ENCODE measurements at places on chromosomes 16 and 17.

DNA sequence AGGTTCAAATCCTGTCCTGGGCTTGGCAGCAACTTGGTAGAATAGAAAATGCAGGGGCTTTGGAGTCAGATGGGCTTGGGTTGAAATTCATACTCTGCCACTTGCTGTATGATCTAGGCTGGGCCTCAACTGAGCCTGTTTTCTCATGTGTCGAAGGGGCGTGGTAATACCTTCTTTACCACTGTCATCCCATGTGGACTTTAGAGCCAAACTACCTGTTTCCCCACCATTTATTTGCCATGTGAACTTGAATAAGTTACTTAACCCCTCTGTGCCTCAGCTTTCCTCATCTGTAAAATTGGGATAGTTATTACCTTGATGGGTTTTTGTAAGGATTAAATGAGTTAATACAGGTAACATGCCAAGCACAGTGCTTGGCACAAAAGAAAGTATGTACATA is 106.0 kb downstream of the COPRS start:
- DNase-seq: no peak

GRCh38 chr16:11675561-11676511 is 7.6 kb downstream of the SNN start:
- DNase-seq: no peak

- DNase-seq: peak; percentile 43
Measured at GRCh38 chr17:67689534-67690177, 28.1 kb upstream of the NOL11 start.

DNA sequence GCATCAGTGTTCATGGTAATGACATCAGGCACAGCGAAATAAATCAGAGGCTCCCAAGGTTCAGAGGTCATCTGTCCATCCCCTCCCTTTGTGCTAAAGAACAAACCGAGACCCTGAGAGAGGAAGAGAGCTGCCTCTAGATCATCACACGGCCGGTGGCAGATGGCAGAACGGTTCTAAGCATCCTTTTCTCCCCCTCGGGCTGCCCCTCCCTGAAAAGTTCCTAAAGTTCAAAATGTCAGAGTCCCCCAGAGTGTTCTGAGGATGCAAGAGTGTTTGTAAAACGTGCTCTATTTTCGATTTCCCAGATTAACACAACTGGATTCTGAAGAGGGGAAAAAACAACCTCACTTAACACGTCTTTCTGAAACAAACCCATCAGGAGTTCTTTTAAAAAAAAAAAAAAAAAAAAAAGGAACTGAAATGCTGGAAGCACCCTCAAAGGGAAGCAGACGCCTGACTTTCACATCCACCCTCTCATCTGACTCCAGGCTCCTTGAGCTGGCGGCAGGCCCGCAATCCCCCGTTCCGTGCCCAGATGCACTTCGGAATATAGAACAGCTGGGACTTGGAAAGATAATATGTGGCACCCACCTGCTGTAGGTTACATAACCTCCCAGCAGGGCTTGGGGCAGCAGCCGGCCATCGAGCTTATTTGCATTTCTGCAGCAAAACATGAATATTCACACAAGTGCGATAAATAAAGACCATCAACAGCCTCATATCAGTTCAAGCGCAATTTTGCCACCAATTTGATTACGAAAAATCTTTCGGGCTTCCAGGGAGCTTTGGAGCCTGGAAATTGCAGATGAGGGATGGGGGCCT is 115.5 kb upstream of the SMURF2 start:
- no peak for DNase-seq

- DNase-seq: no peak
Measured at GRCh38 chr17:19630661-19631060, 17.9 kb upstream of the ALDH3A2 start.

DNA sequence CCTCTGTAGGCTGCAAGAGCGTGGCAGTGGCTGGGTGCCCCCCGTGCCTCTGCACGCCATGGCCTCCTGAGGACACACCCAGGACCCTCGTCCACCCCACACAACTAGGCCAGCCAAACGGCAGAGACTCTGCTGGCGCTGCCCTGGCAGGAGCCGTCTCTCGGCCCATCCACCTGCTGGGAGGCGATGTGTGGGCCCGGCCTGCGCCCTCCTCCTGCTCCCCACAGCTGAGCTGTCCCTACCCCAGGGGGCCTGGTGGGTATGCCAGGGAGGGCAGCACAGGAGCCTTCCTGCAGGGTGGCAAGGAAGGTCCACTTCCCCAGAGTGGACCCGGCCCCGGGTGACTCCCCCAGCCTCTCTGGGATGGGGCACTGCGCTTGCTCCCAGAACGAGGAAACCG is 7.0 kb downstream of the RNF166 start:
- no peak for DNase-seq

GRCh38 chr16:67246756-67247191 is 507 bp downstream of the FHOD1 start:
- no peak for DNase-seq

All from bone marrow (tissue), 2 donors.